Common myeloid progenitor, CD34-positive (primary cell): ENCODE measurements at places on chromosomes 7 and 10.

DNA sequence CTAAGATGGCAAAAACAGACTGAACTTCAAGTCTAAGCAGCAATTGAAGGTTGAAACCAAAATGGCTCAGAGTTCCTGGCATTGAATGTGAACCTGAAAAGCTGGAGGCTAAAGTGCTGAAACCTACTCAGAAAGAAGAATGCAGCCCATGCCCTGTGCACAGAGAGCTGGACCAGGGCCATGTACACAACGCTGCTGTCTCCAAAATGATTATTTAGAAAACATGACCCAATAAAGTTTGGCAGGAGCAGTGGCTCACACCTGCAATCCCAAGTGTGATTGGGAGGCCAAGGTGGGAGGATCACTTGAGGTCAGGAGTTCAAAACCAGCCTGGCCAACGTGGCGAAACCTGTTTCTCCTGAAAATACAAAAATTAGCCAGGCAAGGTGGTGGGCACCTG is 158.9 kb downstream of the AKR1D1 start:
- H3K27me3 ChIP-seq: no peaks in the 10 kb centered on the region
- no peaks in the 10 kb centered on the region for H3K4me1 ChIP-seq
- no peaks in the 10 kb centered on the region for H3K36me3 ChIP-seq

DNA sequence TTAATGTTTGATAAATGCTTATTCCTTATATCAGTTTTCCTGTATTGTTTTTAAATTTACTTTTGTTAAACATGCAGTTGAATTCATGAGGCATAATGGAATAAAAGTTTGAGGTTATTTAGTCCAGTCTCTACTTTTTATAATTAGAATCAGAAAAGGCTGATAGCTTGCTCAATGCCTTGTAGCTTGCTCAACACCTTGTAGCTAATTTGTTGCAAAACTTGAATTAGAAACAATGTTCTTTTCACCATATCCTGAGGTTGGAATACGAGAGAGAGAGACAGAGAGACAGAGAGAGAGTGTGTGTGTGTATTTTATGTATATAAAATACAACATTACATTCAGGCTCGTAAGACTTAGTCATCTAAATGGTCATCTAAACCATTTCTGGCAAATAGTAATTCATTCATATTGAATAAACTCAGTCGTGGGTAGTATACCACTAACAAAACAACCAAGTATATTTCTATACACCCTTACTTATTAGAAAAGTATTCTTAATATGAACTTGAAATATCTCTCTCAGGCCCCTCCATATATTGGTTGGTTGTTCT is 243.5 kb downstream of the ADK start:
- H3K4me3 ChIP-seq: no peak overlapping the region
- H3K36me3 ChIP-seq: peaks cover 5% of the 10 kb centered on the region
- H3K4me1 ChIP-seq: no peaks in the 10 kb centered on the region
- no peak overlapping the region for H3K27ac ChIP-seq
- H3K27me3 ChIP-seq: no peaks in the 10 kb centered on the region

GRCh38 chr7:139355320-139355719 is 4.4 kb upstream of the LUC7L2 start:
- peaks cover 10% of the 10 kb centered on the region for H3K4me1 ChIP-seq
- no peak for DNase-seq
- no peak overlapping the region for H3K27ac ChIP-seq
- peaks cover 12% of the 10 kb centered on the region for H3K36me3 ChIP-seq
- H3K4me3 ChIP-seq: no peak overlapping the region
- no peaks in the 10 kb centered on the region for H3K27me3 ChIP-seq

DNA sequence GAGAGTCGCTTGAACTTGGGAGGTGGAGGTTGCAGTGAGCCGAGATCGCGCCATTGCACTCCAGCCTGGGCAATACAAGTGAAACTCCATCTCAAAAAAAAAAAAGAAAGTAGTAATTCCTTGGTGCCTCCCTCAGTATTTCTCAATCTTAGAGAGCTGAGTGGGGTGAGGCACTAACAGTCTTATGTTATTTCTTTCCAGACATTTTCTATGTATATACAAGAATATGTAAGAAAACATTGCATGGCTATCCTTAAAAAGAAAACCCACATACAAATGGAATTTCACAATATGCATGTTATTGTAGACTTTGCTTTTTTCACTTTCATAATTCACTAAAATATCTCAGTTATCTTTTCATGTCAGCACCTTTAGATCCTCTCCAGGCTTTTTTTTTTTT is 13.6 kb upstream of the SLF2 start:
- H3K4me1 ChIP-seq: peaks cover 15% of the 10 kb centered on the region
- H3K27ac ChIP-seq: no peak overlapping the region
- no peak overlapping the region for H3K4me3 ChIP-seq
- no peaks in the 10 kb centered on the region for H3K36me3 ChIP-seq
- DNase-seq: no peak

GRCh38 chr7:157250605-157251228 is 86.1 kb upstream of the DNAJB6 start:
- H3K27ac ChIP-seq: no peak overlapping the region
- H3K4me3 ChIP-seq: no peak overlapping the region
- DNase-seq: peak; percentile 79
- H3K4me1 ChIP-seq: no peaks in the 10 kb centered on the region
- peaks cover 52% of the 10 kb centered on the region for H3K36me3 ChIP-seq

DNA sequence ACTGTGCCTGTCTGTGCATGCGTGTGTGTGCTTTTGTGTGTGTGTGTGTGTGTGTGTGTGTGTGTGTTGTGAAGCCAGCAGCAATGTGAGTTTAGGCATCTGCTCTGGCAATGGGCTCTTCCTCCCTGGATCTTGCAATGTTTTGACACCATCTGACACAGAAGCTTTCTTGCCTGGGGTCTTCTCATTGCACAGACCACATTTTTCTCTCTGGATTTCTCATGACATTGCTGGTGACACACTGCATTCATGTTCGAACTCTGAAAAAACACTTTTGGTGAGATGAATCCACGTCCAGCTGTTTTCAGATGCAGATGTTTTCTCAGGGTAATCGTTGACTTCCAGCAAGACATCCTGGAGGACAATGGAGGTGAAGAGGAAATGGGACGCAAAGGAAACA is 63.0 kb upstream of the FZD8 start:
- H3K27ac ChIP-seq: no peak overlapping the region
- DNase-seq: no peak
- H3K4me1 ChIP-seq: no peaks in the 10 kb centered on the region
- no peak overlapping the region for H3K4me3 ChIP-seq
- no peaks in the 10 kb centered on the region for H3K27me3 ChIP-seq

DNA sequence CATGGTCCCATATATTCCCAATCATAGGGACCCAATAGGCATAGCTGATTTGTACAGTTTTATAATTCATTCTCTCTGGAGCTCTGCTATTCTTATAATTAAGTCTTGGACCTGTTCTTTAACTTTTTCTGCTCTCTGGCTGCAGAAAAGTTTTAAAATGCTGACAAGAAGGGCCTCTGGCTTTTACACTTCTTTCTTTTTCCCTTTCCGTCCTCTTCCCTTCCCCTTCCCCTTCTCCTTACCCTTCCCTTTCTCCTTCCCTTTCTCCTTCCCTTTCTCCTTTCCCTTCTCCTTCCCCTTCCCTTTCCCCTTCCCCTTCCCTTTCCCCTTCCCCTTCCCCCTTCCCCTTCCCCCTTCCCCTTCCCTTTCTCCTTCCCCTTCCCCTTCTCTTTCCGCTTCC is 101.3 kb upstream of the TPK1 start:
- no peak for DNase-seq
- no peak overlapping the region for H3K4me3 ChIP-seq
- H3K36me3 ChIP-seq: no peaks in the 10 kb centered on the region
- no peaks in the 10 kb centered on the region for H3K4me1 ChIP-seq
- H3K27ac ChIP-seq: no peak overlapping the region

GRCh38 chr10:84891631-84892030 is 563.2 kb downstream of the CCSER2 start:
- no peaks in the 10 kb centered on the region for H3K4me1 ChIP-seq
- no peaks in the 10 kb centered on the region for H3K36me3 ChIP-seq
- DNase-seq: no peak
- no peak overlapping the region for H3K4me3 ChIP-seq
- no peak overlapping the region for H3K27ac ChIP-seq
- no peaks in the 10 kb centered on the region for H3K27me3 ChIP-seq

DNA sequence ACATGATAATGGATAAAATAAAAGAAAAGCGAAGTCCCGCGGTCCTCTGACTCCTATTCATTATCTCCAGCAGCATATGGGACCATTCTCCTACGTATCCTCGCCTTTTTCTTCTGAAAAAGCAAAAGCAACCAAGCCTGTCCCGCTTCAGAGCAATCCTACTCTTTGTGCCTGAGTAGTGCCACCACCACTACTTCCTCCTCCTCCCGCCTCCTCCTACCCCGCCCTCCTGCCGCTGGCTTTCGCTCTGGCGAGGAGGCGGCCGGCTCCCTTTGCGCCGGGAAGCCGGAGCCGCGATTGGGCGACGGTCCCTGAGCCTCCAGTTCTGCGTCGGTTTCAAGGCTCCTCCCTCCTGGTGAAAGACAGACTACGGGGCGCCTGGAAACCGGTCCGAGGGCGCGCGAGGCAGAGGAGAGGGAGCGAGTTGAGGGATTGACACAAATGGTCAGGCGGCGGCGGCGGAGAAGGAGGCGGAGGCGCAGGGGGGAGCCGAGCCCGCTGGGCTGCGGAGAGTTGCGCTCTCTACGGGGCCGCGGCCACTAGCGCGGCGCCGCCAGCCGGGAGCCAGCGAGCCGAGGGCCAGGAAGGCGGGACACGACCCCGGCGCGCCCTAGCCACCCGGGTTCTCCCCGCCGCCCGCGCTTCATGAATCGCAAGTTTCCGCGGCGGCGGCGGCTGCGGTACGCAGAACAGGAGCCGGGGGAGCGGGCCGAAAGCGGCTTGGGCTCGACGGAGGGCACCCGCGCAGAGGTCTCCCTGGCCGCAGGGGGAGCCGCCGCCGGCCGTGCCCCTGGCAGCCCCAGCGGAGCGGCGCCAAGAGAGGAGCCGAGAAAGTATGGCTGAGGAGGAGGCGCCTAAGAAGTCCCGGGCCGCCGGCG is at the start of gene FZD1:
Gene FZD1 (plus strand): TSS at position 388 of the 878 bp plus-strand sequence. CDS start 448 bp downstream, at position 836.
- H3K4me1 ChIP-seq: peaks cover 25% of the 10 kb centered on the region
- H3K4me3 ChIP-seq: peak within 1 kb of the TSS; percentile 88
- peak; percentile 97 for DNase-seq
- no peak within 1 kb of the TSS for H3K27ac ChIP-seq

DNA sequence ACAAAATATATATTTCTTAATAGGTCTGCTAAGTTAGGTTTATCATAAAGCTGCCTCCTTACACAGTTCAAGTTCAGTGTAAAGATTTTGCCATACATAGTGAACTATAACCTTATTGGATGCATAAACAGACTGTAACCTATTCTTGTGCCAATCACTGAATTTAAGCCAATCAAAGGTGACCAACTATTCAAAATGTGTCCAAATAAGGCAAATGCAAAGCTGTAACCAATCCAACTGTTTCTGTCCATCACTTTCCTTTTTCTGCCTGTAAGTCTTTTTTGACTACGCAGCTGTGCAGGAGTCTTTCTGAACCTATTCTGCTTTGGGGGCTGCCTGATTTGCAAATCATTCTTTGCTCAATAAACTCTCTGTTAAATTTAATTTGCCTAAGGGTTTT is 11.6 kb upstream of the DNMBP start:
- H3K4me1 ChIP-seq: no peaks in the 10 kb centered on the region
- no peaks in the 10 kb centered on the region for H3K27me3 ChIP-seq
- H3K4me3 ChIP-seq: no peak overlapping the region
- no peak overlapping the region for H3K27ac ChIP-seq

- H3K27ac ChIP-seq: no peak overlapping the region
- H3K27me3 ChIP-seq: no peaks in the 10 kb centered on the region
- H3K4me1 ChIP-seq: no peaks in the 10 kb centered on the region
- peak overlapping the region; percentile 88 for H3K4me3 ChIP-seq
Measured at GRCh38 chr10:29736366-29737073, 101.7 kb upstream of the SVIL start.

GRCh38 chr7:44639671-44640321 is 33.4 kb downstream of the OGDH start:
- H3K27ac ChIP-seq: peak overlapping the region; percentile 77
- H3K27me3 ChIP-seq: no peaks in the 10 kb centered on the region
- H3K4me1 ChIP-seq: peaks cover 53% of the 10 kb centered on the region
- peak overlapping the region; percentile 54 for H3K4me3 ChIP-seq

DNA sequence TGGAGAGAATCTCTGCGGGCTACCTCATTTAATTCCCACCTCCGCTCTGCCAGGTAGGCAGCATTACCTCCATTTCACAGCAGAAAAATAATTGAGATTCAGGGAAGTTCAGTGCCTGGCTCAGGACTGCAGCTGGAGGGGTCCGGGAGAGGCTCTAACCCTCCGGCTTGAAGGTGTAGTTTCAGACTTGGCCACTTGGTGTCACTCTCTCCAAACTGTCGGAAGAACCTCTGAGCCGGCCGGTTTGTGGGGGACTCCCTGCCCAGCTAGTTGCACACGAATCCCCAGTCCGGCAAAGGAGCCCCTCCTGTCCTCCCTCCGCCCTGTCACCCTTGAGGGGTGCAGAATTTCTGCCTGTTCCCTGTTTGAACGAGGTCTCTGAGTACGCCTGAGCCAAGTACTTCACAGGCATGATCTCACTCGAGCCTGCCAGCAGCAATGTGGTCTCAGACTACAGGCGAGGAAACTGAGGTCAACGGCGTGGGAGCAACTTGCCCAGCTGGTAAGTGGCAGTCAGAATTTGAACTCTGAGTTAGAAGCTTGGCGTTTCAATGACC is 144.7 kb upstream of the ZNF716 start:
- H3K27me3 ChIP-seq: no peaks in the 10 kb centered on the region
- no peaks in the 10 kb centered on the region for H3K36me3 ChIP-seq
- no peaks in the 10 kb centered on the region for H3K4me1 ChIP-seq
- DNase-seq: no peak

DNA sequence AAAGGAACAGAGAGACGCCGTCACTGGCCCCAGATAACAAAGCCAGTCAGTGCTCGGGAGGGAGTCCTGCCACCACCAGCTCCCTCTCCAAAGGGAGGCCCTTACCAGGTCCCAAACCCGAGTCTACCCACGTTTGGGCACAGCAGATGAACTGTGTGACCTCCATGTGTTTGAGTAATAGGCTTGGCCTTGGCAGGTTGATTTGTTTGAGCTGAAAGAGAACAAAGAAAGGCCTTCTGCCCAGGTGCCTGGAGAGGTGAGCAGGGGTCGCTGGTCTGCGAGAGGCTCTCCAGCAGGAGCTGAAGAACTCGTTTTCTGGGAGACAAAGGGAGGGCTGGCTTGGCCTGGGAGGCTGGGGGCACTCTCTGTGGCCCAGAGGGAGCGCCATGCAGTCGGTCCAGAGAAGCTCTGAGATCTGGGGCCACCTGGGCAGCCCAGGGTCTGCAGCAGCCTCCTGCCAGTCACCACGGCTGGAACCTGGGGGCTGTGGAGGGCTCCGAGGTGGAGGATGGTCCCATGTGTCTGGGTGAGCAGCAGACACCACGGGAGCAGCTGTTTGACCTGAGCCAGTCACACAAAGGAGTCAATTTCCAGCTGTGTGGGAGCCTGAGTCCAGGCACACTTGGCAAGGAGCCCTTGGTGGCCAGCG is 99.7 kb downstream of the PAXIP1 start:
- peaks cover 16% of the 10 kb centered on the region for H3K27me3 ChIP-seq
- DNase-seq: no peak
- no peaks in the 10 kb centered on the region for H3K4me1 ChIP-seq
- no peak overlapping the region for H3K27ac ChIP-seq
- H3K4me3 ChIP-seq: no peak overlapping the region
